Astrocyte (in vitro differentiated cells and primary cell): ENCODE measurements at places on chromosomes 2 and 18.
A peak's percentile ranks its signal among the peaks of the same experiment; 100 is the strongest.

- DNase-seq, result no peak
Measured at GRCh38 chr18:9191658-9192256, 55.2 kb downstream of the ANKRD12 start.

DNA sequence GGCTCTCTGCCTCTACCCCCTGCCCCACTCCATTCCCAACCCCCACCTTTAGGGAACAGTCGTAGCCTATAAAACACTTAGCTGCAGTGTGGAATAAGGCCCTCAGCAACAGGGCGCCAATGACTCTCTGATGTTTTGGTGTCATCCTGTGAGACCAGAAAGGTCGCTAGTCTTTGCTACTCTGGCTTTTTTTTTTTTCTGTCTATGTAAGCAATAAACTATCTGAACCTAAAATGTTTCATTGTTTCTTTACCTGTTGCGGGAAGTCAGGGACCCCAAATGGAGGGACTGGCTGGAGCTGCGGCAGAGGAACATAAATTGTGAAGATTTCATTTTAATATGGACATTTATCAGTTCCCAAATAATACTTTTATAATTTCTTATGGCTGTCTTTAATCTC, 154.6 kb downstream of the COPS8 start:
- DNase-seq, result no peak

DNA sequence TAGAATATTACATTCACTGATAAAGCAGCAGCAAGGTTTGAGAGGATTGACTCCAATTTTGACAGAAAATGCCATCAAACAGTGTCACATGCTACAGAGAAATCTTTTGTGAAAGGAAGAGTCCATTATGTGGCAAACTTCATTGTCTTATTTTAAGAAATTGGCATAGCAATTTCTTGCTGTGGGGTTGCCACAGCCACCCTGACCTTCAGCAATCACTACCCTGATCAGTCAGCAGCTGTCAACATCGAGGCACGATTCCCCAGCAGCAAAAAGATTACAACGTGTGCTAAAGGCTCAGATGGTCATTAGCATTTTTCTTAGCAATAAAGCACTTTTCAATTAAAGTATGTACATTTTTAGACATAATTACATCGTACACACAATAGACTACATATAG, 74.7 kb downstream of the PRKCE start:
- no peak for DNase-seq

- peak; percentile 33 for DNase-seq
Measured at GRCh38 chr2:223319601-223320000, 267.6 kb downstream of the KCNE4 start.

DNA sequence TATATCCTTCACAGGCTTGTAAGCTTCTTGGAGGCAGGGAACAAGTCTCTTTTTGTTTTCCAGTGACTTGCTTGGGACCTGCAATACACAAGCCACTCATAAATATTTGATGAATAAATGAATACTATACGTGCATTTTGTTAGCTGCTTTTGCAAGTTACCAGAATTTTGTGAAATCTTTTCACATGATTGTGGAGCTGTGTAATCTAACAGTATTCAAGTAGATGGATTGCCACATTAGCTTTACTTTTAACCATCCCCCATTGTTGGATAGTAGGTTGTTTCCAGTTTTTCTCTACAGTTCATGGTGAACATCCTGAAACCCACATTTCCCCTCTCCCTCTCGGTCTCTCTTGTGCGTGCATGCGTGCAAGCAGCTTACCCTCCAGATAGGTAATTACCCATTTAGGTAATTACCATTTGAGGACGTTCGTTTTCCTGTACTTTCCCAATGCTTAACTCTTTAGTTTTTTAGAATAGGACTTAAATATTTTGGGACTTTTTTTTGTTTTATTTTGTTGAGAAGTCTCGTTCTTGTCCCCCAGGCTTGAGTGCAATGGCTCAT, 12.5 kb downstream of the ZNF407 start:
- no peak for DNase-seq
